ENCODE measurements at places on chromosomes 2 and 18. TPM values are rescaled to one million over a fixed set of nuclear protein-coding genes. Genes with fewer than 3 reads are reported as not detected.

GRCh38 chr2:15323227-15323626 lies 237.9 kb downstream of the NBAS start:
- no peaks in the 10 kb centered on the region for H3K27me3 ChIP-seq
- no peak for DNase-seq
- H3K4me3 ChIP-seq = no peak overlapping the region
- H3K36me3 ChIP-seq = peaks cover 41% of the 10 kb centered on the region
- peaks cover 3% of the 10 kb centered on the region for H3K4me1 ChIP-seq
- H3K27ac ChIP-seq = no peak overlapping the region

DNA sequence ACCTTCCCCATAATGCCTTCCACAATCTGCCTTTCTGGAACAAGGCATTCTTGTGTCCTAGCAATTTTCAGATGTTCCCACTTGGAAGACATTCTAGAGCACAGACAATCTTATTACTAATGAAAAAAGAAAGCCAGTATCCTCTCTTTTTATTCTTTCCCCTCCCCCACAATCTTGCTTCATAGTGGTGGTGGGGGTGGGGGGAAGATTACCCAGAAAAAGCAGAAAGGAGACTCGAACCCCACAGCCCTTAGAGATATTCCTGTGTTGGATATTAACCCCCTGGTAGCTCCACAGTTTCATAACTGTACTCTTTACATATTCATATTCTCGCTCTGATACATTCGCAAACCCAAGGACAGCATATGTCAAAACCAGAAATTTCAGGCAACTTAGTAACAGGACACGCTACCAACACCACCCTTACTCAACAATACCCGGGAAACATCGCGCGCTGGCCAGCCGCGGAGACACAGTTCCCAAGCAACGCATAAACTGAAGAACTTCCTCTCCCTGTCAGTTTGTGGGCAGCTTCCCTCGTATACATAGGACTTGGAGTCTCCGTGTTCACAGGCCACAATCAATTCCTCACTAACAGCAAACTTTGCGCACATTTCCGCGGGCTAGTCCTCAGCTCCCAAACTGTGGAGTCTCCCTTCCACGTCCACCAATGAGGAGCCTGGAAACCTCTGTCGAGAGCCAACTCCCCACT lies 793 bp downstream of the NR4A2 start:
- H3K36me3 ChIP-seq = no peaks in the 10 kb centered on the region
- peaks cover 77% of the 10 kb centered on the region for H3K27me3 ChIP-seq
- H3K27ac ChIP-seq = no peak overlapping the region
- peak overlapping the region; percentile 81 for H3K4me3 ChIP-seq
- peaks cover 62% of the 10 kb centered on the region for H3K4me1 ChIP-seq

- no peaks in the 10 kb centered on the region for H3K27me3 ChIP-seq
- no peaks in the 10 kb centered on the region for H3K36me3 ChIP-seq
- no peak overlapping the region for H3K27ac ChIP-seq
- DNase-seq = no peak
- no peak overlapping the region for H3K4me3 ChIP-seq
These were observed 20.8 kb downstream of the EIF2AK3 start for GRCh38 chr2:88606371-88607030.

DNA sequence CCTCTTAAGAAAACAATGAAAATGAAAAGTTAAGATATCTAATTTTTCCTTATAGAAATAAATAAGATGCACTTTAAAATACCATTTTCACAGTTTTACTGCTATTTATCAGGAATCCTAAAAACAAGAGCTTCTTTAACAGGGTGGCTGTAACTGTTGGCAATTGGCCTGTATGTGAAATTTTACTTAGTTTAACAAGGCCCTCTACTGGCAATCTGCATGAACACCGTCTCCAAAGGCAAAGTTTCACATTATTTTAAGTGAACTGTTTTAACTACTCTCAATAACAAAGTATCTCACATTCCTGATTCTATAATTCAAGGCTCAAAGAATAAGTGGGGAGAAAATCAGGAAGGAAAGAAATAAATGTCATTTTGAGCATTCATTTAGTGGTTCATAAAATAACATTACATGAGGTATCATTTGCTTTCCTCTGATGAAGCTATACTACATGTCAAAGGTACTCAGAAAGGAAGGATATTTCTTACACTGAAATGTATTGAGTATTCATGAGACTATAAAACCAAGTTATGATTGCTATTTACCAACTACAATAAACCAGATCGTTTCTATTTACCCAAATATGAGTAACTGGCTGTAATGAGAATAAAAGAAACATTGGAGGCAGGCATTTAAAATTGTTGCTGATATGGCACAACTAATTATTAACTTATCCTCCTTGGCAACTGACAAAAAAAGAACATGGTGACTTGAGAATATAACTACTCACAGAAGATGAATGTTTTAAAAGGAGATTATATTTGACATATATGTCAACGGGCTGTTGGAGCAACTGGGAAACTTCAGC lies 7.0 kb downstream of the NCKAP5 start:
- H3K4me1 ChIP-seq = no peaks in the 10 kb centered on the region
- H3K36me3 ChIP-seq = no peaks in the 10 kb centered on the region
- no peaks in the 10 kb centered on the region for H3K27me3 ChIP-seq
- DNase-seq = no peak

DNA sequence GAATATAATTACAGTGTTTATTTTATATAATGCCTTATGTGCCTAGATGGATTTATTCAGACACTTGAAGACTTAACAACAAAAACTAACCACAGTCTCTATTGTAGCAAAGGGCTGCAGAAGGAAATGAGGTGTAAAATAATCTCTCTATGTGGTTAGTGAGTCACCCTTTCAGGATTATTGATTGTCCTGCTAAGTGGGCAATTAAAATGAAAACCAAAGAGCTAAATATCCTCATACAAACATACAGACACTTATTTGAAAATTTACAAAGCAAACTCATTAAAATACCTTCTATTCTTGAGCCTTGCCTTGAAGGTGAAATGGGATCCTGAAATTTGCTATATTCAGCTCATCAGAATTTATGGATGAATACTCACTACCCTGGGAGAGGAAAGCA lies 27.7 kb upstream of the DCC start:
- DNase-seq = no peak
- peaks cover 39% of the 10 kb centered on the region for H3K4me1 ChIP-seq
- H3K27me3 ChIP-seq = no peaks in the 10 kb centered on the region
- peak overlapping the region; percentile 60 for H3K27ac ChIP-seq
- peaks cover 17% of the 10 kb centered on the region for H3K36me3 ChIP-seq
- peak overlapping the region; percentile 23 for H3K4me3 ChIP-seq

DNA sequence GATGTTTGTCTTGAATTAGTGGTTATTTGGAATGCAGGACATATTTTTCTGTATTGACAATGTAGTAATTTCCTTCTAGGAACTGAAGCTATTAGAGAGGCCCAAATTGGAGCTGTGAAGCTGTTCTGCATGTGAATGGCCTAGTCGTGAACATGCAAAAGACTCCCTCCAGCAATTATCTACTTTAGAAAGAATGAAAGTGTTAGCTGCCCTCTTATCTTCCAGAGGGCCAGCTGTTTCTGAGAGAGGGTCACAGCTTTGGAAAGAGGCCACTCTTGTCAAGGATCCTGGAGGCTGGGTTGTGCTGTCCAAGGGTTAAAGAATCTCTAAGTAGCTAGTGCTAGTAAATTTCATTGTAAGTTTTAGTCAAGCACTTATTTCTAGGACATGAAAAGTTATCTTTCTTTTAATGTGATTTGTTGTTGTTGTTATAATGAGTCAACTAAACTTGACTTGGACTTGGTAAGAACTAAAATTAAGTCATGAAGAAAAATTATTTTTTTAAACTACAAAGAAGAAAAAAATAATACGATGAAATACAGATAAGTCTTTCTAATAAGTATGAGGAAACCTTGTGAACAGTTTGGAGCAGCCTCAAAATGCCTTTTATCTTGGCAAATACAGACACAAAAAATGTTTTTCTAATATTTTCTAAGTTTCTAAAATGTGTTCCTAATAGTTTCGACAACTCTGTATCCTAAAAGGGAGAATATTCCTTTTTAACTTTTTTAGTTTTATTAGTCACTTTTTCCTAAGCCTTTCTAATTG lies 36.8 kb downstream of the DPP4 start:
- H3K27me3 ChIP-seq = no peaks in the 10 kb centered on the region
- H3K27ac ChIP-seq = no peak overlapping the region
- peak; percentile 11 for DNase-seq

Gene UPP2
- not detected for total RNA-seq

Measured in WTC11 (cell line).